ENCODE measurements at places on chromosomes 16 and 17. TPM values are rescaled to one million over a fixed set of nuclear protein-coding genes. Genes with fewer than 3 reads are reported as not detected.

PSMD12 gene
- polyA plus RNA-seq: 66.2 TPM

GRCh38 chr17:29175349-29175748 lies 4.8 kb downstream of the MYO18A start:
- no peak for DNase-seq

TPSD1 gene
- not detected for polyA plus RNA-seq

- DNase-seq: no peak
Observed at GRCh38 chr17:65707780-65708179, 146.3 kb upstream of the AXIN2 start.

ALKBH5 gene
- polyA plus RNA-seq: 70.3 TPM

INCA1 gene
- polyA plus RNA-seq: 0.38 TPM

DNA sequence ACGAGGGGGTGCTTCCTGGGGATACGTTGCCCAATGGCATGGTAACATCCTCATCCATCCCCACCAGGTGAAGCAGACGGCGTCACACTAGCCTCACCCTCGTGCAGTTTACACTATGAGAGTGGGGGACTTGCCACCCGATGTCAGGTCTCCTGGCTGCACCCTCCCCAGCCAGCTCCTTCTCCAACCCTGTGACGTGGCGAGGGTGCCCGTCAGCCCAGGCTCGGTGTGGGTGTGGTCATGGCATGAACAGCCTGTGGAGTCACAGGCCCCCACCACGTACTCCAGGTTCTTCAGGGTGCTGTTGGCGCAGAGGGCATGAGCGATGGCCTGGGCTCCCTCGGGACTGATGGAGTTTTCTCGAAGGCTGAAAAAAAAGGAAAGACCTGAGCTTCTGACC lies 28.3 kb downstream of the NLRC3 start:
- no peak for DNase-seq

Data from fibroblast of lung (primary cell).